ENCODE measurements at places on chromosomes 6 and 20. TPM values are rescaled to one million over a fixed set of nuclear protein-coding genes. Genes with fewer than 3 reads are reported as not detected.

- no peak for DNase-seq
Observed at GRCh38 chr6:6191476-6191875, 129.0 kb downstream of the F13A1 start.

DNA sequence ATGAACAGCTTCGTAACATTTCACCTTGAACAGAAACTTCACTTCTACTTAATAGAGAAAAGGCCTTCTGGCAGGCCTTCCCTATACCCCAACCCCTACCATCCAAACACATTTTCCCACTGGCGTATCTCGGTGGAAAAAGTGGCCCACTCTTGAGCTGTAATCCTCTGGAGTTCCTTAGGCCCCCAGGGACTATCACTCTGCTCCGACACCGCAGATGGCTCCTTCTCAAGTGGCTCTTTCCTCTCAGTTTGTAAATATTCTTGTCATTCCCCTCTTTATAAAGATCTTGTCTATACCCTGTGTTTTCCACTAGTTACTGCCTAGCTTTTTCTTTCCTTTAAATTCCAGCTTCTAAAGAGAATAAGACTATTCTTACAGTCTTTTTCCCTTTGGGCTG lies 108.7 kb downstream of the MYB start:
- DNase-seq = no peak

GRCh38 chr6:122484760-122485159 lies 13.2 kb upstream of the SERINC1 start:
- DNase-seq = no peak

DNA sequence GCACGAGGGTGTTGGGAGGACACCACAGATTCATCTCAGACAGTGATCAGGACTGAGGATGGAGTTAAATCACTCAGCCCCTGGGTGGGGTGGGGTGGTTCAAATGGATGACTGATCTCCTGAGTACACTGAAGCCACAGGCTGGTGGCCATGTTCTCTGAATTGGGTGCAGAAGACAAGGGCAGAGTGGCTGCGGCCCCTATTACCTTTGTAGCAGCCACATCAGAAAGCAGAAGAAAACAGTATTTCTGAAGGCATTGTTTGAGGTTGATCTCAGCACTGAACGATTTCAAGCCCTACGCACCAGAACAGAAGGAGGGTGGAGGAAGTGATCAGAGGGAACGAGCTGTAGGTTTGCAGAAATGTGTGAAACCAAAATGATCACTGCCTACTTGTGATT lies 71.6 kb downstream of the SH3BGRL2 start:
- DNase-seq = no peak

- DNase-seq = no peak
Observed at GRCh38 chr6:69913361-69913760, 47.0 kb downstream of the COL19A1 start.

GRCh38 chr6:38176797-38177751 lies 357.5 kb downstream of the ZFAND3 start:
- no peak for DNase-seq

RGS17 gene
- 0.26 TPM for total RNA-seq

Measured in psoas muscle (tissue), 8 donors.